Muscle of arm (tissue), 14 donors: ENCODE measurements at places on chromosomes 12 and 14.
A peak's percentile ranks its signal among the peaks of the same experiment; 100 is the strongest.

DNA sequence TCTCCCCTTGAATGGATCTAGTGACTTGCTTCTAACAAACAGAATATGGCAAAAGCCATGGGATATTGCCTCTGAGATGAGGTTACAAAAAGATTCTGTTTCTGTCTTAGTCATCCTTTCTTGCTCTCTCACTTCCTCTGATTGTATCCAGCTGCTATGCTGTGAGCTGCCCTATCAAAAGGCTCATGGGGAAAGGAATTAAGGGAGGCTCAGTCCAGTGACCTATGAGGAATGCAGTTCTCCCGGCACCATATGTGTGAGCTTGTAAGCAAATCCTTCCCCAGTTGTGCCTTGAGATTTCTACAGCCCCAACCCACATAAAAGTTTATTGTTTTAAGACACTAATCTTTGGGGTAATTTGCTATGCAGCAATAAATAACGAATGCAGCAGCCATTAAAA, 183.1 kb downstream of the KLHL28 start:
- no peak for DNase-seq

DNA sequence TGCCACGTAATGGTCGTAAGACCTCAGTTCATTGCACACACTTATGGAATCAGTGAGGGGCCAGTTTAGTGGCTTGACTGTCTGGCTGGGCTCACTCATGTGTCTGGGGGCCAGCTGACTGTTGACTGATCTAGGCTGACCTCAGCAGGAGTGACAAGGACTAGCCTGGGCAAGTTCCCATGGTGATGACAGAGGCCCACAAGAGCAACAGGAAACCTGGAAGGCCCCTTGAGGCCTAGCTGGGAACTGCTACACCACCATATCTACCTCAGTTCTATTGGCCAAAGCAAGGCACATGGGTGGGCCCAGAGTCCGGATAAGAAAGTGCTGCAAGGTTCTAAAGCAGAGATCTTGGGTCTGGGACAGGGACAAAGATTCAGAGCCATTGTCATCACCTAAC, 21.3 kb upstream of the RFLNA start:
- no peak for DNase-seq

DNA sequence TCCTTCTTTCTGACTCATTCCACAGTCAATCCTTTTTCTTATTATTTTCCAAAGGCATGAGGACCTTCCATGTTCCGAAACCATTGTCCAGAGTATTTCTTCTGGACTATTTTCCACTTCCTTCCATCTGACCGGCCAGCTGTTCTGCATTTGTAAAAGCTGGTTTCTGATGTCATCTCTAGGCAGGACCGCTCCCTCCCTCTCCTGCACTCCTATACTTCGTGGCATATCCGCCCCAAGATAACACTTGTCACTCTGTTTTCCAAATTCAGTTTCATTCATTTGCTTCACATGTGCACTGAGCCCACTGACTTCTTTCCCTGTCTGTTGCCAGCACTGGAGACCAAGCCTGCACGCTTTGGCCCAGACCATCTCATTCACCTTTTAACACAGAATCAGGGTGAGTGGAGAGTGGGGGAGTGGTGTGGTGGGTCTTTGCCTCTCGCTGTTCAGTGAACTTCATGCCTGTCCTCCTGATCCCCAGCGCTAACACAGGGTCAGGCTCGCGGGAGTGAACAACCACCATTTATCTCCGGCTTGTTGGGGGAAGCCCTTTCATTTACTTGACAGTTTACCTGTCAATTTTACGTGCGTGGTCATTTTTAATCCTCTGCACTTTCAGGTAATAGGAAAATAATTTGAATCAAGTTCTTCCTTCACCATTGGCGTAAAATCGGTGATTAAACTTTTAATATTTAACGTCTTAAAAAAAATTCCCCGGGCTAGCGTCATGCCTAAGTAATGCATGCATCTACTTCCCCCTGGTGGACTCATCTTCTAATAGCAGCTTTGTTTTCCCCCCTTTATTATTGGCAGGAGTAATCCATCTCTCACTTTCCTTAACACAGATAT, 52.5 kb downstream of the C12orf75 start:
- DNase-seq = peak; percentile 75

DNA sequence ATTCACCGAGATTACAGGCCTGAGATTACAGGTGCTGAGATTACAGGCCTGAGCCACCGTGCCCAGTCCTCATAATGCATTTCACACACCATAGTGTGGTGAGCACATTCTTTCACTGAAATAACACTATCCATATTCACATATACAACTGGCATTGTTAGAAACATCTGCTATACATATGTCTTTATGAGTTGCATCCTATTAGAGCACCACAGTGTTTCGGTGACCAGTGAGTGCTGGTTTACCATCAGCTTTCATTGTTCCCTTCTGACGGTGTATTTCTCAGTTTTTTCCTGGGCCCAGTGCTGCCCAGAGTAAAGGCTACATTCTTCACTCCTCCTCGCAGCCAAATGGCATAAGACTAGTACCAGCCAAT, 96.2 kb upstream of the FGD4 start:
- DNase-seq = no peak

GRCh38 chr14:70814466-70814865, 5.2 kb upstream of the MAP3K9 start:
- DNase-seq = no peak

DNA sequence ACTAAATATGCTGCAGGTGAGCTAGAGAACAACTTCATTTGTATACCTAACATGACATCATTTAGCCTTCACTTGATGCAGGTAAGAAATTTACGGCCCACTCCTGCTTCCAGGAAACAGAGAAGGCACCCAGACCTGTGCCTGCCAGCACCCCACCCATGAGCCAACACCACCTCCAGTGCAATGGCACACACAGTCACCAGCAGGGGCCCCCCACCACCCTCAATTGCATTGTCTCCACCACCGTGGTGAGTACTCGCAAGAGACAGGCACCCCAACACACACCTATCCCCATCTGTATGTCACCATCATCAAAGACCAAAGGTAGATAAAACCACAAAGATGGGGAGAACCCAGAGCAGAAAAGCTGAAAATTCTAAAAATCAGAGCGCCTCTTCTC, 107.6 kb downstream of the KLHL28 start:
- DNase-seq = no peak

DNA sequence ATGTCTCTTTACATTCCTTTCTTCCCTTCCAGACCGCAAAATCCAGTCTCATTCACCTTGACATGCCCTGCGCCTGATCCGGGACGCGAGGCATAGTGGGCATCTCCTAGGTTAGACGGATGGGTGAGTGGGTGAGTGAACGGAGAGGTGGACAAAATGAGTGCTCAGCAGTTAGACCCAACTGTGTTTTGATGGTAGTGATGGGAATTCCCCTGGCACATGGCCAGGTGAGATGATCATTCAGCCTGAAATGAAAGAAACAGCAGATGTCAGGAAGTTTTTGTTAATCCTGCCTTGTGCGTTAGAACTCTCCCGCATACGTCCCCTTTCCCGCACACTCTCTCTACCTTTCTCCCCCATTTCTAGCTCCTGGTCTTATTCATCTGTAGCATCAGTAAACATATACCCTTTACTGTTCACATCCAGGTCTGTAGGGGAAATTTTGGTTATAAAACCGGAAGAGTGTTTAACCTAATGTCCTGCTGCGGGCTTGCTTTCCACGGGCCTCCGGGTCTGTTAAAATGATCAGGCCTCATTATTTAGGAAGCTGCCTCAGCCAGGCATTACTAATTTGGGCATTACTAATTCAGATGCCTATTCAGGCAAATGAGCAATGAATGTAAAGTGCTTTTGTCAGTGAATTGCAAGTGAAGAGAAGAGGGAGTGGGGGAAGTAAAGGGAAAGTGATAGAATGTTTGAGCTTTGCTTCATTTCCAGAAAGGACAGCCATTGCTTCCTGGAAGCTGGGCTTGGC, 172.8 kb downstream of the ETV6 start:
- DNase-seq = no peak

DNA sequence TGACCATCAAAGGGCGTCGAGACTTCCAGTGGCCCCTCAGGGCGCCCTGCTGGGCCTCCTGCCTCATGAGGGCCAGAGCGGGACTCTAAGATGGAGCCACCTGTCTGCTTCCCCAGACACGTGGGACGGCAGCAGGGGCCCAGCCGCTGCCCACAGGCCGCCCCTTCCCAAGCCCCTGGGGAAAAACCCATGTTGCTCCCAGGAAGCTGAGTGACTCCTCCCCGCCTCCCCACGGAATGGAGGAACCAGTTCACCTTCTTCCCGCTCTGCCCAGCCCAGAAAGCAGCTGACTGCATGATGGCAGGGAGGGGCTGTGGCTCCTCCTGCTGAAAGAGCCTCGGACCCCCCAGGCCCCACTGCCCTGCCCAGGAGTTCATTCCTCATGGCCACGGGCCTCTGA, 14.9 kb downstream of the RAB35 start:
- DNase-seq = no peak

GRCh38 chr12:117228239-117228638, 38.0 kb upstream of the FBXO21 start:
- no peak for DNase-seq
